ENCODE measurements at places on chromosomes 7 and 10.
A peak's percentile ranks its signal among the peaks of the same experiment; 100 is the strongest.

DNA sequence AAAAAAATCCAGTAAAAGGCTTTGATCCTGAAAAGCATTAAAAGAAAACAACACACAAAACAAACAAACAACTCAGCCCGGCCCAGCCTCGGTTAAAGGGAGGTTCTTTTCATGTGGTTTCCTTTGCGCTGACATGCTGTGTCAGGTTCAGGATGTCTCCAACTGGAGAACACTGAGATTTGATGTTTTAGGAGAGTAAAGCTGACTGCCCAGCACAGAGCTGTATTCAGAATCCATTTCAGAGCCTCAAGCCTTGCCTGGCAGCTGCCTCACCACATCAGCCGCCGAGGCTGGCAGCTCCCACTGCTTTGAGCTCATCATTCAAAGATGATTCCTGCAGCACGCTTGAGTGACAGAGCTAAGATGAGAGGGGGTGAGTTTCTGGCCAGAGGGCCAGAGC, 205.8 kb upstream of the LYZL1 start:
- DNase-seq = no peak

DNA sequence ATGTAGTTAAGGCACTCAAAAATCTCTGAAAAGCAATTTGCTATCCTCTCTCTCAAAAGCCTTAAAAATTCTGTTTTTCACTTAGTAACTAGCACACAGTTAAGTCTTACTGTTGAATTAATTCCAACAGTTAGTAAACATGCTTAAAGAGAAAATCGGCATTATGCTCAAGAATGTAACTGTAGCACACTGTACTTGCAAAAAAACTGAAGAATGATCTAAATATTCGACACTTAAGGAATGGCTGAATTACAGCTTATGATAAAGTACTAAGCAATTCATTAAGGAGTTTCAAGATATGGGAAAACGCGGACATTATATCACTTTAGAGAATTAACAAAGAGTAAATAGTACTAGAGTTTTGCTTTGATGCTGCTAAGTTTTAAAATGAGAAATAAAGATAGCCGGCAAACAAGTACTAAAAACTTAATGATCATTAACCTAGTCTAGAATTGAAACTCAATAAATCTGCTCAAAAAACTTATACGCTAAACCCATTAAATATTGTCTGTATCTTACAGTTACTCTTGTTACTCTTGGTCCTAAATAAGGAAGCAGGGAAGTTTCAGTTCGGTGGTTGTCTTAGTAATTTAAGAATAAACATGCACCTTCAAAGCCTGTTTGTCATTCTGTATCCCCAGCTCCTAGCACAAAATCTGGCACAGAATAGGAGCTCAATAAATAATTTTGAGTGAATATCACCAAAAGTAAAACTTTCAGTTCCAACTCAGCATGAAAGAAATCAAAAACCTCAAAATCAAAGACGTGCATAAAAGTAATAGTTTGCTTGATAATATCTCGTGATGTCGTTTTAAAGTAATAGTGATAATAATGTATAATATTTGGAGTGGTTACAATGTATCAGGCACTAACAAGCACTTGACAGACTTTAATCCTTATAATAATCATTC, 1.2 kb downstream of the TRDMT1 start:
- DNase-seq = no peak

GRCh38 chr7:8442814-8443304, 9.4 kb downstream of the NXPH1 start:
- DNase-seq = no peak

GRCh38 chr10:104268405-104268712, 625 bp upstream of the GSTO2 start:
- no peak for DNase-seq

GRCh38 chr10:5890452-5890915, 441 bp downstream of the FBH1 start:
- peak; percentile 10 for DNase-seq

GRCh38 chr10:96890580-96890979, 58.5 kb downstream of the LCOR start:
- DNase-seq = no peak

- no peak for DNase-seq
Measured at GRCh38 chr7:26001662-26002244, 150.2 kb upstream of the NFE2L3 start.

GRCh38 chr7:123961771-123962170, 36.7 kb downstream of the SPAM1 start:
- no peak for DNase-seq

- DNase-seq = no peak
Measured at GRCh38 chr7:157009778-157010587, 480 bp downstream of the MNX1 start.

GRCh38 chr10:133420579-133420978, 3.8 kb downstream of the SPRN start:
- DNase-seq = no peak

GRCh38 chr10:24750695-24751094, 27.0 kb upstream of the ARHGAP21 start:
- no peak for DNase-seq

DNA sequence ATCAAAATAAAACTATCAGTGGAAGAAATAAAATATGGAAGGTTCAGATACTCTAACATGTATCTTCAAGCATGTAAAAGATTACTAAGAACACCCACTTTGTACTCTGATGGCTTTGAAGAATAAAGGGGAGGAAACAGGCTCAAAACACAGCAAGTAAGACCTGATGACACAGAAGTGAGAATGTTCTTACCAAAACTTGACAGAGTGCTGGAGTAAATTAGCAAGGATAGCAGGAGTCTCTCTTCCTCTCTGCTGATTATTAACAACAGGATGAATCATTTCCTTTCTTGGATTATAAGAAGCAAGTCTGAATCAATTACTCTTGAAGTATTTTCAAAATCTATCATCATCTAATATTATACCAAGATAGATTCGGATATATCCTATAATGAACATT, 47.5 kb downstream of the GLI3 start:
- DNase-seq = no peak

DNA sequence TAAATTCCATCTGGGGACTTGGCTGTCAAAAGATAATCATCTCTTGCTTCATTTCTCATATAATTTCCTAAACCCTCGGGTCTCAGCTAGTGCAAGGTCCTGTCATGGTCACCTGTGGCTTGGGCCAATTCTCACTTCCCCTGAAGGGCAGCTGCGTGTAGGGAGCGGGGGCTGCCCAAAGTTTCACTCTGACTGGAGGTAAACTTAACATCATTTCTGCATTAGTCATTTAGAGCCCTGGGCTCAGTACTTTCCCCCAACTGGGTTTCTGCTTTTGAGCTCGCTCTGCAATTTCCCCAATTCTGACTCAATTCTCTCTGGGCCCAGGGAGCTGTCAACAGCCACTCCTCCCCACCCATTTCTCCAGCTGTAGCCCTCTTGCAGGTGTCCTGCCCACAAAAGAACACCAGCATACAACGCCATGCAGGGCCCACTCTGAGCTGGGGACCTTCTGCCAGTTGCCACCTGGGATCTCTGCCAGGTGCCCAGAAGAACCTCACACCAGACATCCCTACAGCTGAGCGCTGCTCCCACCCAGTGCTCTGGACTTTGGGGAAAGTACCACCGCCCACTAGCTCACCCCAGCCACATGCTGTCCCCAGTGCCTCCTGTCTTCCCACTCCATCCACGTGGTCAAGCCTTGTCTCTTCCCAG, 37.9 kb downstream of the VOPP1 start:
- peak; percentile 43 for DNase-seq

- no peak for DNase-seq
Measured at GRCh38 chr7:93779115-93779514, 111.4 kb downstream of the TFPI2 start.

GRCh38 chr7:142809671-142810070, 38.9 kb downstream of the PRSS2 start:
- DNase-seq = no peak

- no peak for DNase-seq
Measured at GRCh38 chr7:68125168-68125567, 1128.5 kb downstream of the TYW1 start.

Data from stimulated activated CD4-positive, alpha-beta T cell treated with anti-CD3 and anti-CD28 coated beads, Interleukin-15, amount 100 ng/mL, for 1 hour (primary cell).